ENCODE measurements at places on chromosomes 5 and 9.

DNA sequence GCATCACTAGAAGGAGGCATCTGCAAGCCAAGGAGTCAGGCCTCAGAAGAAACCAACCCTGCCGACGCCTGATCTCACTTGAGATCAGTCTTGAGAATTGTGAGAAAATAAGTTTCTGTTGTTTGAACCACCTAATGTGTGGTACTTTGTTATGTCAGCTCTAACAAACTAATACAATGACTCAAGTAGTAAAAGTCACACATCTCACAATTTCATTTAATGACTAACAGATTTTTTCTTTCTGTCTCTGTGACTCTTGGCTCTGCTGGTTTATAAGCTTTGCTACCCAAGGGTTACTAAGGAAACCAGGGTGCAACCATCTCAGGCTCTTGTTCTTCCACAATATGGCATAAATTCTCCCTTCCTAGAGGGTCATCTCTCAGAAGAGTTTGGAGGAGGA, 315.8 kb upstream of the GRAMD2B start:
- DNase-seq: no peak

DNA sequence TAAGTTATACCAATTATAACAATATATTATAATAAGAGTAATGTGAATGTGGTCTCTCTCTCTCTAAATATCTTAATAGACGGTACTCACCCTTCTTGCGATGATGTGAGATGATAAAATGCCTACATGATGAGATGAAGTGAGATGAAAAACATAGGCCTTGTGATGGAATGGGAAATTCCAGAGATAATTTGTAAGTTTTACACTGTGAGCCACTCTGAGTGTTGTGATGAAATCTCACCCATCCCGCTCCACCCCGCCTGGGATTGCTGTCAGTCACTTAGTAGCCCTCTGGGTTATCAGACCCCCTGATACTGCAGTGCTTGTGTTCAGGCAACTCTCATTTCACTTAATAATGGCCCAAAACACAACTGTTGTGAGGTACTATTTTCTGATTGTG, 10.5 kb downstream of the SUSD3 start:
- DNase-seq: no peak

GRCh38 chr9:92947268-92948037, at the start of gene FGD3:
TSS of gene FGD3 (plus strand) at chr9:92947523. CDS start at chr9:92976257, 28,734 bp downstream.
- no peak for DNase-seq

- no peak for DNase-seq
These were observed 33.3 kb upstream of the CDKN2AIPNL start for GRCh38 chr5:134444941-134445471.

DNA sequence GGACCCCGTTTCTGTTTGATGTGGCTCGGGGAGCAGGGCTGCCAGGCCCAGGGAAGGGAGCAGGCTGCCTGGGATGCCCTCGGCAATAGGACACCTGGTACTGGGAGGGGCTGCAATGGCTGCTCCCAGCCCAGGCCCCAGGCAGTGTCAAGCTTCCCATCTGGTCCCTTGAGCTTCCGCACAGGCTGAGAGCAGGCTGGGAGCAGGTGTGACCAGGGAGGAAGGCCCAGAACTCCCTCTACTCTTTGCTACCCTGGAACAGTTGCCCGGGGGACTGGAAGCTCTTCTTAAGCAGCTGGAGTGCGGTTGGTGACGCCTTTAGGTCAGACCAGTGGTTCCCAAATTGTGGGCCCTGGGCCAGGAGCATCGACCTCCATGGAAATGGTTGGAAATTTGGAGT, 186.9 kb downstream of the GADD45G start:
- DNase-seq: no peak

- DNase-seq: no peak
These were observed 290 bp downstream of the SLC23A1 start for GRCh38 chr5:139382807-139383206.

DNA sequence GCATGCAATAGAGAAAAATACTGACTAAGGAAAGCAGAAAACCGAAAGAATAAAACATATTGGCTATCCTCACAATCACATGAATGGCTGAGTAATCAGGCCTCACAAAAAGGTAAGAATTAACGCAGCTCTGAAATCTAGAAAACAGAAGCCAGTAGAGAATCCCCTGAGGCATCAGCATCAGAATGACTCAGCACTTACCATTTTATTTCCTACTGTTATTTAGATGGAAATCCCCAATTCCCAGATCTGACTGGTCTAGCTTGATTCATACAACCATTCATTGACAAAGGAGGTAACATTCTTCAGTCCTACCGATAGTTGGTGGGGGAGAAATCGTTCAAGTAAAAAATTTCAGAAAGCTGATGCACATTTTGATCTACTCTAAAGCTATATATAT, 1408.4 kb upstream of the WWC1 start:
- DNase-seq: peak; percentile 44

GRCh38 chr5:150057052-150057451, 29.3 kb downstream of the CSF1R start:
- no peak for DNase-seq

DNA sequence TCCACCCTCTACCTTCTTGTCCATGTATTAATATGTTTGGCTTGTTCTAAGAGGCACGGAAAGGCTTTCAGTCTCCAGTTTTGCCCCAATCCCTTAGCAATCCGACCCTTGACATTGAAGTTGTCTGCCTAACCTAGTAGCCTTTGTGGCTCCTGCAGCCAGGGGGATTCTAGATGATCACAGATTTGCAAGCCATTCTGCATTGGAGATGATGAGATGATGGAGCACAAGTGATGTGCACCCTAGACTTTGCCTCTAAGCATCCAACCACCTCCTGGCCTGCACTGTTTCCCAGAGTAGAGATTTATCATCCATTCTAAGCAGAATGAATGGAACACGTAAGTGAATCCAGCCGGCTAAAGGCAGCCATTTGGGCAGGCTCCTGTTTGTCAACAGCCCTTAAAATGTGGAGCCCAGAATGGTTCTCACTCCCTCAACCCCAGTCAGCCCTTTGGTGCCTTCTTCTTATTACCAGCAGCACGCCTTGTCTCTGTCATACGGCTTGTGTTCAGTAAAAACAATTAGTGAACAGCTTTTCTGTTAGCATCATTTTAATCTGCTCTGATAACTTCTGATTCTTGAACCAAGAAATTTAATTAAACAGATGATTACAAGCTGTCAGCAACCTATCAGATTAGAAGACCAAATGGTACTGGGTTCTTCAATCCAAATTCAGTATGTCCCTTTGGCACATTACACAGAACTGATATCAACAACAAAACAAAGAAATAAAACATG, 5.7 kb upstream of the TRAF1 start:
- DNase-seq: no peak

- DNase-seq: no peak
These were observed 142.9 kb upstream of the POU5F2 start for GRCh38 chr5:93884254-93884653.

GRCh38 chr9:73153793-73154227, 2.1 kb downstream of the ANXA1 start:
- DNase-seq: peak; percentile 68

GRCh38 chr5:2753452-2754420, 2.3 kb upstream of the IRX2 start:
- DNase-seq: no peak

DNA sequence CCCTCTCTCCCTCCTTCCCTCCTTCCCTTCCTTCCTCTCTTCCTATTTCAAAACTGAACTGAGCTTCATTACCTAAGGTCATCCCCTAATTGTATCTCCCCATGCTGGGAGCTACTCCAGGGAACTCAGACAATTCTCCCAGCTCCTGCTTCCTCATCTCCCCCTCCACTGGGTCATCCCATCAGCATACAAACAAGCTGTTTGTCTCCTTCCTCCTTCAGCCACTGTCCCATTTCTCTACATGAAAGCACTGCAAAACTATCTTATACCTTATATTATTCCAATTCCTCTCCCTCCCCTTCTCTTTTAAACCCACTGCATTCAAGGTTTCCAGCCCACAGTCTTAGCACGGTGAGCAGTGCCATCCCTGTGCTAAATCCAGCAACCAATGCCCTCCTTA, 262.4 kb downstream of the AGTPBP1 start:
- no peak for DNase-seq

DNA sequence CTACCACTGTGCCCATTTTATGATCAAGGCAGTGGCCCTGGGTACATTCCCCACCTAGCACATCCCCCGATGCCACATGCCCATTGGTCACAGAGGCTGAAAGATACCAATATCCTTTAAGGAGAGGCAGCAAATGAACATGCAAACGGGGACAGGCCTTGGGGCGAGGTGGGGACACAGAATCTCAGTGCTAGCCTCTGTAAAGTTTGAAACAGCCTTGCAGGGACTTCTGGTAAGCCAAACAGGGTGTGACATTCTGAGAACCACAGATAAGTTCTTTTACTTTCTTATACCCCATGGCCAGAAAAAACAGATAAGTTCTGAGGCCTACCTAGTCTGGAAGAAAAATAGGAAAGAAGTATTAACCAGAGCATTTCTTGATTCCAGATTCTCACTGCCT, 60.5 kb downstream of the ACER2 start:
- no peak for DNase-seq

GRCh38 chr5:153774686-153775085, 264.0 kb downstream of the FAM114A2 start:
- no peak for DNase-seq

- no peak for DNase-seq
These were observed 517.9 kb upstream of the ITGA1 start for GRCh38 chr5:52269859-52270258.

DNA sequence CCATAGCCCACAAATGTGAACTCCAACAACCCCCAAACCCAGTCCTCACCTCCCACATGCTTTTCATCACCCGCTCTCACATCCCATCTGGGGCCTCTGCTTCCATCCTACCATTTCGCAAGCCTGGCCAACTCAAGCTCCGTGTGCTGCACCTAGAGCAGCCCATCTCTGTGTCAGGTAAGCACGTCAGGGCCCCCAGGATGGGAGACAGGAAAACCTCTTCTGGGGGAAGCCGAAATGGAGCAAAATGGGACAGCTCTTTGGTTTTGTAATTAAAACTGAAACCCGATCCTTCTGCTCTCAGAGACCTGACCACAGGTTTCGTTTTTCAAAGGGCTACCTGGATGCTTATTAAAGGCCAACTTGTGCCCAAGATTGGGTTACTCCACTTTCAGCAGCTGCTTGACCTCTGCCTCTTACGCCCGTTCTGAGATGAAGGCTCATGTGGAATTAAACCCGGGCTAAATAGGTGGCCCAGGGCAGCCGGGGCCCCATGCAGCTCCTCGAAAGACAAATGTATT, 287.7 kb downstream of the SLIT3 start:
- no peak for DNase-seq

DNA sequence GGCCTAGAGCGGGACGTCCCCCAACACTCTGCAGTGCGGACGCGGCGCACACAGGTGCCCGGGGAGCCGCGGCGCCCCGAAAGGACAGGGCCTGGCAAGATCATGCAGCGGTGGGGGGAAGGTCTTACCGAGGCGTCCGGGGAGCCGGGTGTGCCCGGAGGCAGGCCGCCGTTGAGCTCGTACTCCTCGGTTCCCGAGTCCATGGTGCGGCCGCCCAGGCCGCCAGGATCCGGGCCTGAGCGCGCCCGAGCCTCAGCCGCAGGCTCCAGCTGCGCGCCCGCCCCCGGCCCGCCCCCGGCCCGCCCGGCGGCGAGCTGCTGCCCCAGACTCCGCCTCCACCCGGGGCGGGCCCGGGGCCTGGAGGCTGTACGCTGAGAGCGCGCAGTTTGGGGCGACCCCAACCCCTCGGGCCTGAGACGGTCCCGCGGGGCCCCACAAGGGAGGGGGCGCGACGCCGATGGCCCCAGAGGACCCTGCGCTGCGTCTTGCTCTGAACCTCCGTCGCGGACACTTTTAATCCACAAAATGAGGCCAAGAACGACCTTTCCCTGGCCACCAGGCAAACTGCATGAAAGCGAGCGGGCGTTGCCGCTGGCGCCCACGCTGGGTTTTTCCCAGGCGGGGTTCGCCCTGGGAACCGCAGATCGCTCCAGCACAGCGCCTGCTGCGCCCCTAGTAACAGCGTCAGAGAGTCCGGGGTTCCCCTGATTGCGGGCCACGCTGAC, at the start of gene NINJ1:
TSS of gene NINJ1 (minus strand) at position 237 of the 725 bp plus-strand sequence. CDS start at position 203, 34 bp downstream.
- DNase-seq: peak; percentile 46

DNA sequence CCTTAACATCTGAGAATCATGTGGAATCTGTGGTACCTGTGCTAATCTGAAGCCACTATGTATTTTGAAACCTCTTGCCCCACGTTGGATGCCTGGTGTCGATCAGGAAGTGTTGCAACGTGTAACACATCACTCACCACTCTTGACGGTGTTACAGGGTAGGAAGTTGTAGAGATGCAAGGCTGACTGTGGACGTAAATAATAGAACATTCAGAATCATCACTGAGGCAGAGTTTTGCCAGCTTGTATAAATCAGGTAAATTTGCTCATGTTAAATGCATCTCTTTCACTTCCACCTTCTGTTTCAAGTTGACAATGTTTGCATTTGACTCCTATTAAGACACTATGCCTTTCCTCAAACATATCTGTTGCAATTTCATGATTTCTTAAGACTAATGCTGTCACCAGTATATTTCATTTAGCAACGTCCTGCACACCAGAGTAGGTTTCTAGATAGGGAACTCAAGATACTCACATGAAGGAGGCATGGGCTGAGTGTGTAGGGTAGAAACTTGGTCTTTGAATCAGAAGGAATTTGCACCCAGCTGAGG, 38.1 kb downstream of the BASP1 start:
- peak; percentile 24 for DNase-seq

GRCh38 chr5:77224672-77225355, 14.3 kb downstream of the PDE8B start:
- peak; percentile 63 for DNase-seq

DNA sequence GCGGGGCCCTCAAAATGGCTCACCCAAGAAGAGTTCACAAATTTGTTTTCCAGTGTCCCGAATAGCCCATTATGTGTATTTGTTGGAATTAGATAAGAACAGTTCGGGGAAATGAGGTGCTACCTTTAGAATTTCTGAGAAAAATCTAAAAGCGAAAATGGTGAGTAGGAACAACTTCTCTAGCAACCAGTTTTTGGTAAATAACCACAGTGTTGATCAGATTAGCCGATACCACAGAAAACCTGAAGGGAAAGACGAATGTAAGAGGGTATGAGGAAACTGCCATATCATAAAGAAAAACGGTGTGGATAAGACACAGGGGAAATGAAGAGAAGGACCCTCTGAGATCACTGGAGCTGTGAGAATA, 31.0 kb downstream of the ADAM19 start:
- DNase-seq: no peak

- no peak for DNase-seq
These were observed 5.1 kb downstream of the CNOT8 start for GRCh38 chr5:154863291-154864080.

DNA sequence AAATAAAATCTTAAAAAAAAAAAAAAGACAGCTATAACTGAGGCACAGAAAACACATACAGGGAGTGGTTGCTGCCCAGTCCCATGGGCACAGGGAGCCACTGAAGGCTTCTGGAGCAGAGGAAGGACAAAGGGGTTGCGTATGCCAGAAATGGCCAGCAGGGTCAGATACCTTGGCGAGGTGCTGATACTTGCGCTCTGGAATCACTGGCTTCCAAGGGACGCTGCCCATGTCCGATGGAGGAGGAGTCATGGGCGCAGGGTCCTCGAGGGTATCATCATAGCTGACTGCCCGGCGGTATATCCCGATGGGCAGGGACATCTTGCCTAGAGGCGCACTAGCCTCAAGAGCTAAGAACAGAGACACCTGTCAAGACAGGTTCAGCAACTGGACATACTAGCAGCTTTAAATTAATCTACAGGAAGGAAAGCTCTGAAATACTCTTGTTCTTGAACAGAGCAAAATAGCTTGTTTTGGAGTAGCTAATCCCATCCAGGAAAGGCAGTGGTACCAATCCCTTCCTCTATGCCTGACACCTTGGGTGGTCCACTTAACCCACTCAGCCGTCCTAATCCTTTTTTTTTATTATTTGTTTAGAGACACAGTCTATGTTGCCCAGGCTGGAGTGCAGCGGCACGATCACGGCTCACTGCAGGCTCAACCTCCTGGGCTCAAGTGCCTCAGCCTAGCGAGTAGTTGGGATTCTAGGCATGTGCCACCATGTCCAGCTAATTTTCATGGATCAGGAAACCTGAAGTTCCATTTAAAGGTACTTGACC, 6.0 kb downstream of the KIAA1191 start:
- DNase-seq: no peak
